ENCODE measurements at places on chromosomes 6 and 20.

GRCh38 chr6:143522039-143522600, 10.6 kb upstream of the FUCA2 start:
- DNase-seq: no peak

DNA sequence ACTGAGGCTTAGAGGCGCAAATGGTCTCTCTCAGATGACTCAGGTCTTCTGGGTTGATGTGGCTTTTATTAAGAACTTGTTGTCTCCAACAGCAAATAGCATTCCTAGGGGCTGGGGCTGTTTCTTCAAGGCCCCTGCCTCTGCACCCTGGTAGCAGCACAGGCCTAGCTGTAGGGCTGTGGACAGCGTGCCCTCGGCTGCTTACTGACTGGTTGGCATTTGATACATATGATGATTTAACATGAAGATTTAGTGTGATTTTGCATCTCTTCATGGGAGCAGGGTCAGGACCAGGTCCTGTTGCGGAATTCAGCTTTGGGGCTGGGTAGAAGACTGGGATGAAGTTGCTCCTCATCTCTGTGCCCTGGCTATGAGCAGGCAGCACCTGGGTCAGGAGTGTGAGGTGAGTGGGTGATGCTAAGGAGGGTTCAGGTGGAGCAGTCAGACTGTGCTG, 24.3 kb upstream of the IER3 start:
- no peak for DNase-seq

DNA sequence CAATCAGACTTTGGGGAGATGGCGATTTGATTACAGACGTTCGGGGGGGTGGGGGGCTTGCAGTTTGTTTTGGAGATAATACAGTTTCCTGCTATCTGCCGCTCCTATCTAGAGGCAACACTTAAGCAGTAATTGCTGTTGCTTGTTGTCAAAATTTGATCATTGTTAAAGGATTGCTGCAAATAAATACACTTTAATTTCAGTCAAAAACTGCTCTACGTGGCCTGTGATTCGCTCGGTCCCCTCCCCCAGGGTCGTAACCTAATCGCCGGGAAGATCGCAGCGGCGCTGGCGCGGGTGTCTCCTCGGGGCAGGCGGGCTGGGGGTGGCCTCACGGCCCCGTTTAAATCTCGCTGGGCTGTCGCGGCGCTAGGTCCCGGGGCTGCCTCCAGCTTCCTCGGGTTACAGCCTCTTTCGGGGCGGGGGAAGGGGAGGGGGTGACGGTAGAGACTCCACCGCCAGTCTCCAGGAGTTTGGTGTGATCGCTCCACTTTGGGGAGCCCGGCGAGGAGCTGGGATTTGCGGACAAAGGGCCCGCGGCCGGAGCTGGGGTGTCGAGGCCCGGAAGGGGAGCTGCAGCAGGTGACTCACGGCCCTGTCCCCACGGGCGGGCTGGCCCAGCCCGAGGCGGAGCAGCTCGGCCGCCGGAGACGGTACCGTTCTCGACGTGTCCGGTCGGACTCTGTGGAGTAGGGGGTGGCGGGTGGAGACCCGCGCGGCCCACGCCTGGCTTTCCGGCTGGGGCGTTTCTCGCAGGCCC, 4.2 kb downstream of the FOXC1 start:
- no peak for DNase-seq

DNA sequence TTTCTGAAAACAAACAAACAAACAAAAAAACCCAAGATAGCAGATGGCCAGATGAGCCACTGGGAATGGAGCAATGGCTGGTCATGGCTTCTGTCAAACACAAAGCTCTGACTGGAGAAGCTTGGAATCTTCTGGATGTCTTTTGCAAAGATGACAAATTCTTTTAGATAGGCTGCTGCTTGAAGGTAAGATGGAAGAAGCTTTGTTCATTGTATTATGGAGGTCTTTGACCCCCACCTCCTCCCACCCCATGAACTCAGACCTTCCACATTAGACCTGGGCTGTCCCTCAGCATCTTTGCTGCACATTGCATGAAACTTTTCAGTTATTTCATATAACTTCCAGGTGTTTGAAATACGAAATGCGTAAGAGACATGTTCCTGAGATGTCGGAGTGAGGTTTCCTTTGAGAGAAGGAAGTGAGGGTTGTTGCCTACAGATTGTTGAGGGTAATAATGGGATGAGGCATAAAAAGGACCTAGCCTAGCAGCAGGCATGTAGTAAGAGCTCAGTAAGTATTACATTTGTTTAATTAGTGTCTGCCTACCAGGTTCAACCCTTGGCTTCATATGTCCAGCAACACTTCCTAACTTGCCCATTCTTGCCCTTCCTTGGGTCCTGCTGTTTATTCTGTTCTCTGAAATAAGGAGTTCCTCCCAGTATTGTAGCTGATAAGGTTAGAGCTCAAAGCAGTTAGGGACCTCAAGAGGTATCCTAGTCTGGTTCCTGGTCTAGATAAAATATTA, 51.4 kb upstream of the IER3 start:
- DNase-seq: peak; percentile 21

DNA sequence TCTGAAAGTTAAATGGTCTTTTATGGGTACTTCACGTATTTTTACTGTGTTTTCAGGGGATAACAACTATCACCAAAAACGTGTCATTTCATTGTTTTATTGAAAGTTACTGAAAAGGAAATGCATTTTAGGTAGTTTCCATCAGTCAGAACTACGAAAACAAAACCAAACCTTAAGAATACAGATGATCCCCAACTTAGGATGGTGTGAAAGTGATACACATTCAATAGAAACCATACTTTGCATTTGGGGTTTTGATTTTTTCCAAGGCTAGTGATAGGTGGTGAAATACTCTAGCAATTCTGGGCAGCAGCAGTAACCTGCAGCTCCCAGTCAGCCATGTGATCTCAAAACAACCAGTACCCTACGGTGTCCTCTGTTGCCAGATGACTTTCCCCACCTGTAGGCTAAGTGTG, 25.9 kb upstream of the EFHC1 start:
- no peak for DNase-seq

GRCh38 chr20:6081236-6081635, 27.4 kb upstream of the LRRN4 start:
- DNase-seq: no peak

DNA sequence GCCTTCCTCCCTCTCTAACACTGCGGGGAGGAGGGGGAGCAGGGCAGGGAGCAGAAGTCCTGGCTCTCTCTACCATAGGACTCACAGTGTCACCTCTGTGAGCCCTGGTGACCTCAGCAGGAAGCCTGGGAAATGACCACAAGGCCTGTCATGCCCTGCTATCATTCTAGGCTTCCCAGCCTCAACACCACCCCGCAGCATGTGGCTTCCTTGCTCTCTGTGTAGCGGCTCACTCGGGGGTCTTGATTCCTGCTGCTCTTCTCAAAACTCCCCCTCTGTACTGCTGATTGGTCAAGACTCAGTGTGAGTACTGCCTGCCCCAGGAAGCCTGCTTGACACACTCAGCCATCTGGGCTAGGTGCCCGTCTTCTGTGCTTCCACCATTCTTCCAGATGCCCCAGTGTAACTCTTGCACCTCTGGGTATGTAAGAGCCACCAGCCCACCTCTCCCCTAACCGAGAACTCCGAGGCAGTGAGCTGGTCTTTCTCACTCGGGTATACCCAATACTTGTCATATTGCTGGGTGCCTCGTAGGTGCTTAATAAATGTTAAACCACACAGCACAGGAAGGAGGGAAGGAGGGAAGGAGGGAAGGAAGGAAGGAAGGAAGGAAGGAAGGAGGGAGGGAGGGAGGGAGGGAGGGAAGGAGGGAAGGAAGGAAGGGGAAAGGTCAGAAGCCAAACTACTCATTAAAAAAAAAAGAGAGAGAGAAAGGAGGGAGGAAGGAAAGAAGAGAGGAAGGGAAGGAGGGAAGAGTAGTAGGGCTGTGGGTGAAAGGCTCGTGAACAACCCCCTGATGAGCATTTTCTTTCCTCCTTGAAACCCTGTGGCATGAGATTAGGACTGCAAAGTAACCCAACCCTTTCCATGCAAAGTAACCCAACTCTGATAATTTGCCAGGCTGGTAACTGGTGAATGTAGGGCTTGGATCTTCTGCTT, 5.0 kb downstream of the MDFI start:
- DNase-seq: no peak

DNA sequence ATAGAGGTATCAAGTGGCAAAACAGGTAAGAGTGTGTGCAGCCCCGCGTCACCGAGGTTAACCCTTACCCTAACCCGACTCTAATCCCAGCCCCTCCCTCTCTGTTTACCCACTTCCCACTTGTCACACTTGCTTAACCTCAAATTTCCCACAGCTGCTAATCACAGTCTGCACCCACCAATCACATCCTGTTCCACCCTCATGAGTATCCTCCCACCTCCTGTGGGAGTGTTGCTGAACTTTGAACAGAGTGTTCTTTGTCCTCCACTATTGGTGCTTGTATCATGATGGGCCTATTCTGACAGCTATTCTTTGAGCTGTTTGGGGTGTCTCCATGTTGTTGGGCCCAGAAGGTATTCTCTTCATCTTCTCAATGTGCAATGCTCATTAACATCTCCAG, 487.8 kb downstream of the PTPRT start:
- DNase-seq: no peak

- no peak for DNase-seq
Observed at GRCh38 chr20:37520419-37520955, 563 bp upstream of the NNAT start.

DNA sequence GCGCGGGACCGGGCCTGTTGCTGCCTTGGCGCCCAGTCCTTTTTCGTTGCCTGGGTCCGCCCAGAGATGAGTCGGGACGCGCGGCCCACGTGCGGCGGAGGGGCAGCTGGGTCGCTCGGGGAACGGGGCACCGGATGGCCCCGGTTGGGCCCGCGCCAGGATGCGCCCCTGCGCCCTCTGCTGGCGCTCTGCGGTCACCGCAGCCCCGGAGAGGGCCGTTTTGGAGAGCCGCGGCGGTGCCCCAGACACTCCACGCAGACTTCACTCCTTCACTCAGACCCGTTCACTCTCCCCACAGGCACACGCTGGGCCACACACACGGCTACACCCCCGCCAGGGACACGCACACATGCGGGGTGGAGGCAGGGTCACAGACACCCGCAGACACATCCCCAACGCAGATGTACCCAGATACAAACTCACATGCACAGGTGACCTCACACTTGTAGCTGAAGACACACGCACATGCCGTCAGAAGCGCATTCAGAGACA, 38.8 kb downstream of the SRC start:
- peak; percentile 50 for DNase-seq

DNA sequence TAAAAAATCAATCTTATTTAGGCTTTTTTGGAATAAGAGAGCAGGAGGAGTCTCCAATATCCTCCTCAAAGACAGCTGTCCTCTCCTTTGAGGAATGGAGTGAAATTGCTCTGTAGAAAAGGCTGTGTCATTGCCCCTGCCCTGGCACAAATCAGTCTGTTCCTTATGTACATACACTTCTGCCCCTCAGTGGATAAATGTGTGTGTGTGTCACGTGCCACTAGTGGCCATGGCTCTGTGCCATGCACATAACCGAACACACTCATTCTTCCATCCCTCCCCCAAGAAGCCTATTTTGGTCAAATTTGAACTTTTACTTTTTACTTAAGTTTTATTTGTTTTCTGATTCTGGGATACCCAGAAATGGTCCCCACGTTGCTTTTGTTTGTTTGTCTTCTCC, 49.2 kb downstream of the ANKS1A start:
- peak; percentile 88 for DNase-seq

DNA sequence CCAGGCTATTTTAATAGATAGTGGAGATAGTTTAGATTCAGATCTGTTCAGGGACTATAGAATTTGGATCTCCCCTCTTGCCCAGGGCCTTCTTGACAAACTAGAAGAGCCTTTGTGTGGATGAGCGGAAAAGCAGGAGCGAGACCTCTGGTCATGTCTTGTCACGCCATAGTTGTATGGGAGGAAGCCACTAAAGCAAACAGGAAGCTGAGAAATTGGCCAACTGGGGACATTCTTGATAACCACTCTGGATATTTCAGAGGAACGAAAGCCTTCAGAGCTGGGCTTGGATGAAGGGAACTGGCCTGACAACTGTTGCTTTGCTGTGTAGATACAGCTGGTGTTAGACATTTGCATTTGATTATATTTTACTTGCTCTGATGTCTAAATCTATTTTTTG, 54.1 kb upstream of the EXOC2 start:
- DNase-seq: no peak

DNA sequence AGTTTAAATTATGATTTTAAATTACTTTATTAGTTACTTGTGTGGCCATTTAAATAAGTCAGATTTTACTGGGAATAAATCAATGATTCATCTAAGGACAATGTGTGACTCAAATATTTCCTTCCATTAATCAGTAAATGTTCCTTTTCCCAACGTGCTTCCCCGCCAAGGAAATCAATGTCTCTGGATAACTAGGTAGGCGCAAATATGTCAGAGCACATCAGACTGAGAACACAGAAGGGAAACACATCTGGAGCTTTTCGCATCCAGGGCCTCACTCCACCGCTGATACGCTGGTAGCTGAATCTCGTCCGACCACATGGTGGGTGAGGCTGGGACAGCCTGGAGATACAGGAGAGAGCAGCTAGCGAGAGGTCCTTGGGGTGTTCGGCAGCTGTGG, 56.4 kb upstream of the RPS6KA2 start:
- no peak for DNase-seq

DNA sequence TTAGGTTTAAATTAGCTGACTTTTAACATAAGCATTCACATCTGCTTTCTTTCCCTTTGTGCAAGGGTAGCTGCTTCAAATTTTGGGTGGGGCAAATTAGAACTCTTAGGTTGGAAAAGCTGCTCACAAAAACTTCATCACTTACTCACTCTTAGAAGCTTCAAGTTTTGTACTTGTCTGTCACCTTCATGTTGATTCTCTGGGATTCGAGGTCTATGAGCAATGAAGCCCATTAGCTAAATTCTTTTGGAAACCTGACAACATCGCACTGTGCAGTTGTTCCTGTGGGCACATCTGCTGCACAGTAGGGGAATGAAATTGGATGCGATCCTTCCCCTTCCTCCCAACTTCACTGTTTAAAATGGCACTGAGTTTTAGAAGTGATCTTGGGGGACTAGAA, 156.1 kb downstream of the UBE3D start:
- DNase-seq: no peak

DNA sequence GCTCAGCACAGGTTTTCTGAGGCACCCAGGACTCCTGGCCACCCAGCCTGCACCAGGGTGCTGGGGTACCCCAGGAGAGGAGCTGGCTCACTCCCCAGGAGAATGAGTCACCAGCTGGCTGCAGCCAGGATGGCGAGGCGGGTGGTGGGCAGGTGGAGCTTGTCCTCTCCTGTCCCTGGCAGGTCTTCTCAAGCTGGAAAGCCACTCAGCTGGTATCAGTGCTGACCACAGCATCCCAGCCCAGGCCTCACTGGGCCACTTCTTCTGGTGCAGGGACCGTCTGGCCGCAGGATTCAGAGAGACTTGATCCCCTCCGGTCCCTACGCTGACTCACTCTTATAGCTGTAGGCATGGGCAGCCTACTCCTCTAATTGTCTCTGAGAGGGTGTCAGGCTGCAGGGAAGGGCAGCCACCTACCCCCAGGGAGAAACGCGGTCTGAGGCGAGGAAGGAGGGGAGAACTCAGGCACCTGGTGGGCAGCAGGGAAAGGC, 22.2 kb downstream of the TFEB start:
- no peak for DNase-seq

DNA sequence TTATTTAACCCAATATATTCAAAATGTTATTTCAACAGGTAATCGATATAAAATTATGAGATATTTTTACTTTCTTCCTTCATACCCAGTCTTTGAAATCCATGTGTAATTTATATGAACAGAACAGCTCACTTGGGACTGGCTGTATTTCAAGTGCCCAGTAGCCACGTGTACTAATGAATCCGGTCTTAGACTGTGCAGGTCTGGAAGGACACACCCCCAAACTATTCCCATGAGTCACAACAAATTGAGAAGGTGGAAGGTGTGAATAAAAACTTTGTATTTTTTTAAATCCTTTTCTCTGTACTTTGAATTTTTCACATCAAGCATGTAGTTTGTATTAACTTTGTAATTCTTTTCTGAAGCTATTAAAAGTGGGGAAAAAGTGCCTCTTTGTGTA, 2.8 kb downstream of the UNC5CL start:
- DNase-seq: no peak

All from hematopoietic multipotent progenitor cell treated with erythropoietin and hydrocortisone succinate and interleukin-3 and kit ligand, for 8 days (in vitro differentiated cells).